ENCODE measurements at places on chromosomes 3 and 15. TPM values are rescaled to one million over a fixed set of nuclear protein-coding genes. Genes with fewer than 3 reads are reported as not detected.

PROS1 gene
- total RNA-seq: 60.8 TPM

TM4SF4 gene
- total RNA-seq: 0.24 TPM

P2RY14 gene
- total RNA-seq: 7.1 TPM

SPTBN5 gene
- 0.19 TPM for total RNA-seq

DNA sequence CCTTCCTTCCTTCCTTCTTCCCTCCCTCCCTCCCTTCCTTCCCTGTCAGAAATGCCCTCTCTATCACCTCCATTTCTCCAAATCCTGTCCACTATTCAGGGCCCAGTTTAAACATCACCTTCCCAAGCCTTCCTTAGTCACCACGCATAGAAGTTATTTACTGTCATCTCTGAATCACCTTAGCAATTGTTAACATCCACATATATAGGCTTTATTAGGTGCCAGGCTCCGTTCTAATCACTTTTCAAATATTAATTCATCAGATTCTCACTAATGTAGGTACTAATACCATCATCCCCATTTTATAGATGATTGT lies 1.1 kb upstream of the MAGEF1 start:
- DNase-seq: no peak

GRCh38 chr3:142929890-142930289 lies 33.6 kb downstream of the PAQR9 start:
- no peak for DNase-seq

GRCh38 chr15:94008104-94009074 lies 223.0 kb upstream of the MCTP2 start:
- DNase-seq: no peak

DNA sequence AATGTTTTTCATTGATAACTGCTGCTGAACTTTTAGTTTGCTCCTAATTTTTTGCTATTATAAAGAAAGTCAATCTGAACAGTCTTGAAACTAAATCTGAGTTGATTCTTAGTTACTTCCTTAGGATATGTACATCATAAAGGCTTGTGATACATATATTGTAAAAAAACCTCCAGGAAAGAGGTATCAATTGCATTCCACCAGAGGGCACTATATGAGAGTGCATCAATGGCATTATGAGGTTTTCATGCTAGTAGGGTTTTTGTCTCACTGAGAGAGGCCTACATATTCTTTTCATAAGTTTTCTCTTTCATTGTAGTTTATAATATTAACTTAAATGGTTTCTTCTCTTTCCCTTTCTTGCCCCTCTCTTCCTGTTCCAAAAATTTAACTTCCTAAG lies 46.9 kb downstream of the PIK3R4 start:
- DNase-seq: no peak

- DNase-seq: no peak
Measured at GRCh38 chr15:77577366-77577950, 55.3 kb downstream of the LINGO1 start.

DNA sequence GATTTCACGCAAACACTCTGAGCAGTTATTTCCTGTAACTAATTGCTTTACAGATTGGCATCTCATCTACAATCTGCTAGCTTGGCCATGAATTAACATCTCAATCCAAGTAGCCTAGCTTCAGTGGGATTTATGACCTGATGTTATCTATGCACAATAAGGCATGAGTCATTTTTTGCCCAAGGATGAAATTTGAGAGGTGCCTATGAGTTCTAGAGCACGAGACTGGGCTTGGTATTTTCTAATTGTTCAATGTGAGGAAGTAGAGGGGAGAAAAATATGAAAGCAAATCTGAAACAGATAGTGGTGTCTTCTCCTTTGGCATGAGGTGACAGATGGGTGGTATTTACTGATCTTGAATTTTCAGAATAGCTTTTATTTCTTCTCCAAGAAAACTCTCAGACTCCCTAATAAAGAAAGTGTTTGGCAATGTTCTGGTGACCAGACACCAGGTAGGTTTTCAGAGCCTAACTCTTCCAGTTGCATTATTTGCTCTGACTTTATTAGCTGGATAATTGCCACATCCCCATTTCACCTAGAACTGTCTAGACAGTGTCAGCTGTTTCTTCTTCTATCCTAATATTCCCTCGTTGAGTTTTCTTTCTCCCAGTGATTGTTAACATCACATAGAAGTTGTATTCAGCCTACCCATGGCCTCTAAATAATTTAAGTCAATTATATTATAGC lies 301.0 kb upstream of the UMPS start:
- no peak for DNase-seq

GRCh38 chr3:45599424-45599886 lies 4.9 kb downstream of the LIMD1 start:
- DNase-seq: no peak

- no peak for DNase-seq
Measured at GRCh38 chr3:124775877-124776276, 45.6 kb downstream of the UMPS start.

Measured in omental fat pad (tissue), 4 donors.